ENCODE measurements at places on chromosomes 7 and 10.

DNA sequence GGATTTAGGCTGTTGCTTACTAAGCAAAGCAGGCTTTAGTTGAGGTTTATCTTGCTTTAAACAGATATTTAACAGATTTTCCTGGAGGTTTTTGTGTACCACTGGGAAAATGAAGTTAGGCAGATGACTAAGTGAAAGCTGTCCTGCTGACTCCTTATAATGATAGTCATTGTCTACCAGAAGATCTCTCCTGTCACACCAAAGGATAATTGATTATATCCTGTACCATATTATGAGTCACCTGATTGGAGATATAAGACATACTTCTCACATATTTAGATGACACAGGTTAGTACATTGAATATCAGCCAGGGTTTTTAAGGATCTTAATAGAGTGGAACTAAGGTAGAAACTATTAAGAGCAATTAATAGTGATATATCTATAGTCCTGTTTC lies 68.4 kb downstream of the PTEN start:
- no peak for DNase-seq

GRCh38 chr7:105992905-105993304 lies 29.8 kb downstream of the CDHR3 start:
- no peak for DNase-seq

GRCh38 chr10:20694296-20694695 lies 202.8 kb downstream of the NEBL start:
- DNase-seq, result no peak

GRCh38 chr10:124364674-124365073 lies 54.0 kb downstream of the OAT start:
- no peak for DNase-seq

- peak; percentile 96 for DNase-seq
These were observed 8.0 kb downstream of the TNS3 start for GRCh38 chr7:47573758-47574481.

DNA sequence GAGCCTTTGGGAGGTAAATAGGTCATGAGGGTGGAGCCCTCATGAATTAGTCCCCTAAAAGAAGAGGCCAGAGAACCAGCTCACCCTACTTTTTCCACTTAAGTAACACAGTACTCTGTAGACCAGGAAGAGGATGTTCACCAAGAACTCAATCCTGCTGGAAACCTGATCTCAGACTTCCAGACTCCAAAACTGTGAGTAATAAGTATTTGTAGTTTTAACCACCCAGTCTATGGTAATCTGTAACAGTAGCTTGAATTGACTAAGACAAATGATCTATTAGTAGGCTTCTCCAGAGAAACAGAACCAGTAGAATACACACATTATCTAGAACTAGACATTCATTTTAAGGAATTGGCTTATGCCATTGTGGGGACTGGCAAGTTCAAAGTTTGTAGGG lies 51.5 kb downstream of the ANKMY2 start:
- DNase-seq, result peak; percentile 27

DNA sequence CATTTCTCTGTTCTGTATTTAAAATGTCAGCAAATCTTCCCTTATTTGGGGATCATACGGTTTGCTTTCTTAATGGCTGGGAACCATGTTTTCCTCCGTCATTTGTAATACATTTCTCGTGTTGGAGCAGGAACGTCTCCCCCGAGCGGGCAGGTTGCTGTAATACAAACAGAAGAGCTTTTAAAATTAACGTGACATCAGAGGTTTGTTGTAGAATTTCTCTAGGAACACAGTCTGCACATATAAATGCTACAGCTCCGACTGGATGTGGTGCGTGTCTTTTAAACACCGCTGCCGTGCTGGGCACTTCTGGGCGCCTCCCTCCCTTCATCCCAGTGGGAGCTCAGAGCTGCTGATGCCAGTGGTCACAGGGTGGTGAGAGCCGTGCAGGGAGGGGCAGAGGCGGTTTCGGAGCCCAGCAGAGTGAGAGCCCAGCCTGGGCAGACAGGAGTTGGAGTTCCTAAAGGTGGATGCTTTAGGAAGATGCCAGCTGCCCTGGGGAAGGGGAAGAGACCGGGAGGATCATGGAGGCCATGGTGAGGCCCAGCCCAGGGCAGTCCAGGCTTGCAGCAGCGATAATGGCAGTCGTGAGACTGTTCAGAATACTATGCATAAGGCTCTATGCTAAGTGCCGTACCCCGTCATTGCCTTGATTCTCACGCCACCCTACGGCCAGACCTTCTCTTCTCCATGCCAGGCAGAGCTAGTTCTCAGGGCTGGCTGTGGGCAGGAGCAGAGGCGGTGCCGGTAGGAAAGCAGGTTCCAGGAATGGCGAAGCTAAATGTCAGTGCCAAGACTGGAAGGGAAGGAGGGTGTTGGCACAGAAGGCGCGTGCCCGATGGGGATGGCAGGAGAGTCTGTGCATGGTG lies 96.2 kb downstream of the GLRX3 start:
- DNase-seq, result no peak

DNA sequence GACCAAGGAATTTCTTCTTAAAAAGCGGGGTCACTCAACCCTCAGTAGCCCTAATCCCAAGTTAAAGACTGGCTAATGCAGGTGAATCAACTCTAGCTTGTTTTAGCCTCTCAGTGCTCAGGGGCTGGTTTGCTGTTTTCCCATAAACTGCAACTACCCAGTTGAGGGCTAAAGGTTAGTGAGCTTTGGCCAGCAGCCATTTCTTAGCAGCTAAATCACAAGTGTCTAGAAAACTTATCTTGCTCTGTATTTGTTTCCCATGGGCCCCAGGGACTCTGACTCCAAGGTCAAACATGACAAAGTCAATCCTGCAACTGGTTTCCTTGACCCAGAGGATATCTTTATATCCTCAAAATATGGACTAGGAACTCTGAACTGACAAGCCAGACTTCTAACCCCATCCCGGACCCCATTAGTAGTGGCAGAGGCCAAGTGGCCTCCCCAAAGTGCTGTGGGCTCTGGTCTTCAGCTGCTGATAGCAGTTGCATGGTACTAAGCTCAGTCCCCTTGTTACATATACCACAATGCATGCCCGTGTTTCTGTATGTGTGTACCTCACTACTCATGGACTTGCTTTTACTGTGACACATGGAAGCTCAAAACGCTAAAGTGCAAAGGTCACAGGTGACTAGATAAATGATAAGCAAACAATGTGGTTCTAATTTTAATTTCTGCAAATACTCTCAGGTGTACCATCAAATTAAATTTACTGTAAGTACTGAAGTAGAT lies 793.0 kb upstream of the IGFBP3 start:
- no peak for DNase-seq

- peak; percentile 81 for DNase-seq
These were observed 158.8 kb downstream of the TWIST1 start for GRCh38 chr7:18958627-18959026.

DNA sequence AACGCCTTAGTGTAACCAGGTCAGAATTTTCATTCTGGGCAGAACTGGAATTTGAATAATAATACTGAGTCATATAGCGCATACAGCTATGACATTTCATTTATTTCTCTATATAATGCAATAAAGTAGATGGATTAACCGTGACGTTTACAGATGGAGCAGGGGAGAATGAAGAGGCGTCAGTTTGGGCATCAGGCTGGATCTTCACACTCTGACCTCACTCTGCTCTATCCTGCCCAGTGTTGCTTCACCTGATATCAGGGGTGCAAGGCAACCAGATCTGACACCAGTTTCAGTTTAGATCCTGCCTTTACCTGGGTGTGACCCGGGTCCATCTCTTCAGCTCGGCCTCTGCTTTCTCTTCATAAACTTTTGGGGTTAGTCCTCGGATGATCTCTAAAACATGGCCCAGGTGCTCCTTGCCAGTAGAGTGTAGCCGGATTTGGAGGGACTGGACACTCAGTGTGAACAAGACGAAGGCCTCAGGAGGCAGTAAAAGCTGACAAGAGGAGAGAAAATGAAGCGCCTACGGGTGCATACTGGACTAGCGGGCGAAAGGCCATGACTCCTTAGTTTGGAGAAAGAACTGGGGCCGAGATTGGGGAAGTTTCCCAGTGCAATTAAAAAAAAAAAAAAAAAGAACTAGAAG lies 1.4 kb upstream of the ZYX start:
- no peak for DNase-seq

DNA sequence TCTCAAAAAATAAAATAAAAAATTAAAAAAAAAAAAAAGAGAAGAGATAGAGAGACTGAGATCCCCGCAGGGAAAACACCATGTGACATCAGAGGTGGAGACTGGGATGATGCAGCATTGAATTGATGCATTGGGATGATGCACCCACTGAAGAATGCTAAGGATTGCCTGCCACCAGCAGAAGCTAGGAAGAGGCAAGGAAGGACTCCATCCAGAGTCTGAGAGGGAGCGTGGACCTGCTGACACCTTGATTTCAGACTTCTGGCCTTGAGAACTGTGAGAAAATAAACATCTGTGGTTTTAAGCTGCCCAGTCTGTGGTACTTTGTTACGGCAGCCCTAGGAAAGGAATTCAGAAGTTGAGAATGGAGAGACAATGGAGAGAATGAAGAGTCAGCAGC lies 89.8 kb upstream of the PRPS1L1 start:
- peak; percentile 14 for DNase-seq

GRCh38 chr10:79422178-79422892 lies 23.1 kb downstream of the ZCCHC24 start:
- peak; percentile 96 for DNase-seq
